ENCODE measurements at places on chromosomes 6 and 20.

GRCh38 chr6:37038292-37039198 lies 33.1 kb downstream of the FGD2 start:
- DNase-seq = no peak

- DNase-seq = no peak
These were observed 19.7 kb downstream of the RBL1 start for GRCh38 chr20:37075932-37076685.

- no peak for DNase-seq
These were observed 1.6 kb downstream of the CCN2 start for GRCh38 chr6:131949620-131949908.

DNA sequence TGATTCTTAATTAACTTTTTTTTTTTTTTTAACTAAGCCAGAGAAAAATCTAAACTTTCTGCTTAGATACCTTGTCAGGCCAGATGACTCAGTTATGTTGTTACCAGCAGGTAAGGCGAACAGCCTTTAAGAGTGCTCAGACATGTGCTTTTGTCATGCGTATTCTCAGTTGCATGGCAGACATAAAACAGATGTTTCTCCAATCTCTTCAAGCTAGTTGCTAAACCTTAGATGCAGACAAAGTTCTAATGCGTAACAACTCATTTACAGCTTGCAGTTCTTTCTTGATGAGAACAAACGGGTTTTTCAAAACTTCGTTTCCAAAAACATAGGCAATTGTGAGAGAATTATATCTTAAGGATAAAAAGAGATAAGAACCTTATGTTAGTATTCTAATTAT lies 49.6 kb upstream of the GFRAL start:
- DNase-seq = no peak

DNA sequence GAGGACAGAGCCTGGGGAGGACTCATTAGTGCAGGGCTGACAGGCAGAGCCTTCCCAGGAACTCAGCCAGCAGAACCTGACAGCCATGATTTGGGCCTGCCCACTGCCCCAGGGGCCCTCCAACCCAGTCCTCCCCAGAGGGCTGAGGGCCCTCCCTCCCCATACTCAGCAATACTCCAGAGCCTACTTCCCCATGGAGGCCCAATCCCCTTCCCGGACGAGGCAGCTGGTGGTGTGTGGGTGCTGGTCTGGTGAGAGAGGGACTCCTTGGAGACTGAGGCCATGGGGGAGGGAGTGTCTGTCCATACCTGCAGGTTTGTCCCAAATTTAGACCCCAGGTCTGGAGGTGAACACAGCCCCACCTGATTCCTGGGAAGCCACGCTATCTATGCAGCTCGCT lies 120.9 kb upstream of the MLN start:
- no peak for DNase-seq

DNA sequence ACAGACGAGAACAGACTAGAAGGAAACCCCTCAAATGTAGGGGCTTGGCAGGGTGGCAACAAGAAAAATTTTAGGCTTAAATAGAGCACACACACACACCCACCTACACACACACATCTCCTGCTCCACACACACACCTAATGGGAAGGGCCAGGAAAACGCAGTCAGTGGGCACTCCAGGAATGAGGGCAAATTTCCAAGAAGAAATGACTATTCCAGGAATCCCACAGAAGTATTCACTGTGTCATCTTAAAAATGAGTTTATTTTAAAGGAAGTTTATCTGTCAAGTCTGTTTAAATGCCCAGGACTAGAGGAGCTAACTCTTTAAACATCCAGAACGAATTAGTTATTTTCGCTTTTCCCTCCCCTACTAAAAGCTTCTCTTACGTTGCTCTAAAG lies 13.0 kb downstream of the ALDH8A1 start:
- no peak for DNase-seq

DNA sequence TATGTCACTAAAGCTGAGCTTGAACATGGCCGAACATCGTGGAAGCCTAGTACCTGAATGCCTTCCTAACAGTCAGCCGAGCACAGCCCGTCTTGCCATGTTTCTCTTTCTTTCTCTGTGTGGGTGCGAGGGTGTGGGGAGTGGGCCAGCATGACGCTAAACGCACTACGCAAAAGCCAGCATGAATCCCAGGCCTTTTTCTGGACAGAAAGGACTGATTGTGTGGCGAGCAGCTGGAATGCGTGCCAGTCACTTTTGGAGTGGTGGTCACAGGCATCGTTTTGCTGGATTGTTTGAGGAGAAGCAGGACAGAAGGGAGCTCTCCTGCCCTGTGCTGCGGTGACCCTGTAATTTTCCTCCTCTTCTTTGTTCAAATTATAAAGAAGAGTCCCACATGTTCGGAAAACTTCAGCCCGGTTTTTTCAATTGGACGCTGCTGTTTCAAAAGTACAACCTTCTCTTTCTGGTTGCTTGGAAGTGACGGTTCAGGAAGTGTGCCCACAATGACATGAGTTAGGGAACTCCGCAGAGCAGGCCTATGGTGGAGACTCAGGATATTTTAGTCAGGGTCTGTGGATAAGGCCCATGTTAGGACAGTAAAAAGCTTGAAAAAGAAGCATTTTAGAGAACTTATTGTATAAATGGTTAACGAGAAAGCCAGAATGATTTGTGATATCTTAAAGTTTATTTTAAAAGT lies 54.3 kb downstream of the PDE7B start:
- no peak for DNase-seq

DNA sequence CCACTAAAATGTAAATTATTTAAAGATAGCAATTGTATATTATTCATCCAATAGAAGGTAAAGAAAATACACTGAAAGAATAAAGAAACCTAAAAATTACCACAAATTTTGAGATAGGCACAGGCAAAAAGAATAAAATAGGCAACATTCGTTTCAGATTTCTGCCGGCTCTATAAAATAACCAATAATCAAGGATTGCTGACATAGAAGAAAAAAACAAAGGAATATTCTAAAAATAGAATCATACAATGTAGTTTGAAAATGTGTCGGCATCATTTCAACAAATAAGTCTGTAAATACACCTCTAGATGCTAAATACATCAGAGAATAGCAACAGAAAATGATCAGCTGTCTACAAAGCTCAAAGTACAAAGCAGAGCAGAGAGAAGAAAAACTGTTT lies 973.3 kb downstream of the EPHA7 start:
- DNase-seq = no peak

GRCh38 chr6:155108070-155108820 lies 113.1 kb downstream of the TIAM2 start:
- no peak for DNase-seq

DNA sequence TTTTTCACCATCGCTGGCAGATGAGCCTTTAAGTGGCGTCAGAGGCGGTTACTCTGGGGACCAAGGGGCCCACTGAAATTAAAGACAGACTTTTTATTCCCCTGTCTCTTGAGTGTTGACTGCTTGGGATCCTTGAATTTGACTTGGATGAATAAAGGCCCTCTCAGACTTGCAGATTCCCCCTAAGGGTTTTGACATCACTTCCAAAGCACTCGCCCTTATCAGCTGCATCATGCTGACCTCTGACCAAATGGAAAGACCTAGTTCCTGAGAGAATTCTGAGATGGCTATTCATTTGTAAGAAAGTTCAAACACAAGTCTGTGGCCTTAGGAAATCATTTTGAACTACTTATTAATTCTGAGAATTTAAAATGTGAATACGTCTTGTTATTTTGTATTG lies 13.5 kb upstream of the MOXD1 start:
- DNase-seq = no peak

GRCh38 chr20:62061851-62062423 lies 3.7 kb downstream of the TAF4 start:
- no peak for DNase-seq

GRCh38 chr6:167103041-167103891 lies 19.6 kb upstream of the CCR6 start:
- DNase-seq = no peak

DNA sequence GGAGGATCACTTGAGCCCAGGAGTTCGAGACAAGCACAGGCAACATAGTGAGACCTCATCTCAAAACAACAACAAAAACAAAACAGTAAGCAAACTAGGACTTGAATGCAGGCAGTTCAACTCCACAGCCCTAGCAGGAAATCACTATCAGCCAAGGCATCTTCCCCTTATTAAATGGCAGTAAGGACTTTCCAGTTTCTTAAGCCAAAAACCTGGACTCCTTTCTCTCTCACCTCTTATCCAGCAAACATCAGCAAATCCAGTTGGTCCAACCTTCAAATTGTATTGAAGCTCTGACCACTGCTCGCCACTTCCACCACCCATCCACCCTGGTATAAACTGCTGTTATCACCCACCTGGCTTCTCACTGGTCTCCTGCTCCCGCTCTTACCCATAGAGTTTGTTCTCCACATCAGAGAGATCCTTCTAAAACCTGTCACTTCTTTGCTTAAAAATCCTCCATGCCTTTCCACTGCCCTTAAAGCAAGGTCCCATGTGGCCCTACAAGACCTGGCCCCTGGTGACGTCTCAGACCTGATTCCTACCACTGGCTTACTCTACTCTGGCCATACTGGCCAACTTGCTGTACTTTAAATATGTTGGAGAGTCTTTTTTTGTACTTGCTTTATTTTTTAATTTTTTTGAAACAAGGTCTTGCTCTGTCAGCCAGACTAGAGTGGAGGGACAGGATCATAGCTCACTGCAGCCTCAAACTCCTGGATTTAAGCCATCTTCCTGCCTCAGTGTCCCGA lies 27.6 kb downstream of the BCL2L1 start:
- no peak for DNase-seq
